ENCODE measurements at places on chromosomes 6 and 20.

DNA sequence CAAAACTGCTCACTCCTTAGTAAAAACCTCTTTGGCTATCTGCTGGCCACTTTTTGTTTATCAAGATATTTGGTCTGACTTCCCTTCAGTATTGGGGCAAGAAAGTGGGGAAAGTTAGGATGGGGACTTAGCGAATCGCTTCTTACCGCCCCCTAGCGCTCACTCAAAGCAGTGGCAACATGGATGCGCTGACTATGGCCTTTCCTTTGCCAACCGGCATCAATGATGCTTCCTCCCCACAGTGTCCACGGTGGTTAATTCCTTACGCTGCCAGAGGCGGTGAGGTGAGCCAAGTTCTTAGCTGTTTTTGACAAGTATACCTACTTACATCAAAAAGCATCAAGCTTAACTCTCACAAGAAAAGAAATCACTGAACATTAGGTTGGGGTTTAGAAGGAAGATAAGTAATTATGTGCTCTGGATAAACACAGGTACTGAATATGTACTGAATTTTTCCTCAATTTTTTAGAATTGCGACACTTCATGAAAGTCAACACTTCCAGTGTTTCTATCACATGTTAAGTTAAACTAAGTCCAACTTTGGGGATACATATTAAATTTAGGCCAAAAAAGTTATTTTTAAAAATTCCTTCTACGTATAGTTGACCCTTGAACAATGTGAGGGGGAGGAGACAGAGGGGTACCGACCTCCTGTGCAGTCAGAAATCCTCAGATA lies 86.7 kb downstream of the GMDS start:
- DNase-seq: no peak

- no peak for DNase-seq
Observed at GRCh38 chr6:163775313-163775712, 360.8 kb downstream of the QKI start.

GRCh38 chr6:143973097-143973966 lies 34.7 kb downstream of the PLAGL1 start:
- DNase-seq: no peak

GRCh38 chr6:113141901-113142300 lies 715.2 kb upstream of the MARCKS start:
- no peak for DNase-seq

- no peak for DNase-seq
Observed at GRCh38 chr6:143123081-143123480, 62.4 kb downstream of the AIG1 start.

DNA sequence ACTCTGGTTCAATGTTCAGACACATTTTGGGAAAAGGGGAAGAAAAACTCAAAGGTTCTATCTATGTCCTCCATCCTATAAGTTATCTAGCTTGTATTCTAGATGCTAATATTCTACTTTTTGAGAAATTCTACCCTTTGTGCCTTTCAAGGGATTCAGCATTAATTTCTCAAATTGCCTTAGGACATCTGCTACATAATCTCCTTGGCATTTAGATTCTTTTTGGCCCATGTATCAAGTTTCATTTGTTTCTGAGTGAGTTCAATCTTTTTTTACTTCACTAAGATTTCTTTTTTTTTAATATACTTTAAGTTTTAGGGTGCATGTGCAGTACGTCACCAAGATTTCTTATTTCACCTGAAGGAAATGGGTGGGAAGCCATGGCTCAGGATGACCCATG lies 232.7 kb upstream of the TENT5A start:
- no peak for DNase-seq

DNA sequence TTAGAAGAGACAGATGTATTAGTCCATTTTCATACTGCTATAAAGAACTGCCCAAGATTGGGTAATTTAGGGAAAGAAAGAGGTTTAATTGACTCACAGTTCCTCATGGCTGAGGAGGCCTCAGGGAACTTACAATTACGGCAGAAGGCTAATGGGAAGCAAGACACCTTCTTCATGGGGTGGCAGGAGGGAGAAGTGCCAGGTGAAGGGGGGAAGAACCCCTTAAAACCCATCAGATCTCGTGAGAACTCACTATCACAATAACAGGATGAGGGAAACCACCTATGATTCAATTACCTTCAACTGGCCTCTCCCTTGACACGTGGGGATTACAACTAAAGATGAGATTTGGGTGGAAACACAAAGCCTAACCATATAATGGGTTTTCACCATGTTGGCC lies 28.9 kb upstream of the PNRC1 start:
- DNase-seq: no peak

- no peak for DNase-seq
Observed at GRCh38 chr20:29427201-29428060, 1830.0 kb upstream of the DEFB115 start.

- DNase-seq: no peak
Observed at GRCh38 chr20:58753267-58753921, 60.8 kb downstream of the NPEPL1 start.

DNA sequence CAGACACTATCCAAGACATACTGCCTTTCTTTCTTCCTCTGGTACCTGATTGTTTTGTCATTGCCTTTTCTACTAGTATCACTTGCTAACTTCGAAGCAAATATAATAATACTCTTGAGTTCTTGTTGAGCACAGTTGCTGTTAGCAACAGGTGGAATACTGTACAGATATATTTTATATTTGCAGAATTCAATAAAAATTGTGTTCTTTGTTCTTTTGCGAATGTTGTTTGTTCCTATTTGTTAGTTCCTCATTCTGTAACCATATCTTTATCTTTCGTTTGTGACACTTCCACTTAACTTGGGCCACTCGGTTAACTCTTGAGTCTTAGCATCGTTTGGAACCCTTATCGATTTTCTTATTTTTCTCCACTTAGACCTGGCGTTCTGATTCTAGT lies 868 bp downstream of the CYB5R4 start:
- DNase-seq: no peak

GRCh38 chr6:474453-475185 lies 83.1 kb downstream of the IRF4 start:
- no peak for DNase-seq

- DNase-seq: no peak
Observed at GRCh38 chr6:162187168-162187935, 540.2 kb downstream of the PRKN start.

GRCh38 chr20:44728801-44729443 lies 13.8 kb downstream of the CCN5 start:
- peak; percentile 76 for DNase-seq

- DNase-seq: no peak
Observed at GRCh38 chr6:52126231-52126630, 38.8 kb upstream of the PKHD1 start.

DNA sequence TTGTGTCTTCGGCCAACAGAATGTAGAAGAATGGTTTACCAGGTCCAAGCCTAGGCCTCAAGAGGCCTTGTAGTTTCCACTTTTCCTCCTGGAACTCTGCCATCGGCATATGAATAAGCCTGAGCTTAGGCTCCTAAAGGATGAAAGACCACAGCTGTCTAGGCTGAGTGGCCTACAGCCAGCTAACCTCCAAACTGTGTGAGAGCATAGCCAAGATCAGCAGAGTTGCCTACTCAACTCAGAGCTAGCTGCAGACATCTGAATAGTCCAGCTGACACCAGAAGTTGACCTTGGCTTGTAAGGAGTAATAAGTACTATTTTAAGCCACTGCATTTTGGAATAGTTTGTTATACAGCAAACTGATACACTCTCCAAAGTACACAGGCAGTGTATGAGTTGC lies 52.6 kb upstream of the SMIM29 start:
- no peak for DNase-seq

GRCh38 chr20:63750807-63751470 lies 11.4 kb downstream of the SLC2A4RG start:
- no peak for DNase-seq

- no peak for DNase-seq
Observed at GRCh38 chr6:159790956-159791598, 810 bp downstream of the MRPL18 start.

DNA sequence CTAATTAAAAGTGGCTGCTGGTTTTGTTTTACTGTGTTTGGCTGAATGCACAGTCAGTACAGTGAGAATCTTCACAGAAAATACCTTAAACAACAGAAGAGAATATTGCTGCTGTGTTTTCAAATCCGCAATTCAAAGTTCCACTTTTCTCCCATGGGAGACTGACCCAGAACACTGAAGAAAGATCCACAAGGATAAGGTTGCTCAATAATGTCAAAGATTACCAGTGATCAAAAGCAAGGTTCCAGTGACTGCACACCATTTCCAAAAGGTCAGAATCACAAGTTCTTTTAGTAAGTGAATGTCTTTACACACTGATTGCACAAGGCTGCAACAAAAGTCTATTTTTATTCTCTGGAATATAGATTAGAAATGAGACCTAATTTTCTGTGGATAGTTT lies 82.3 kb downstream of the EPHA7 start:
- no peak for DNase-seq

GRCh38 chr20:10761786-10762185 lies 88.0 kb upstream of the JAG1 start:
- no peak for DNase-seq

- no peak for DNase-seq
Observed at GRCh38 chr20:62776692-62777527, 19.4 kb upstream of the MRGBP start.

DNA sequence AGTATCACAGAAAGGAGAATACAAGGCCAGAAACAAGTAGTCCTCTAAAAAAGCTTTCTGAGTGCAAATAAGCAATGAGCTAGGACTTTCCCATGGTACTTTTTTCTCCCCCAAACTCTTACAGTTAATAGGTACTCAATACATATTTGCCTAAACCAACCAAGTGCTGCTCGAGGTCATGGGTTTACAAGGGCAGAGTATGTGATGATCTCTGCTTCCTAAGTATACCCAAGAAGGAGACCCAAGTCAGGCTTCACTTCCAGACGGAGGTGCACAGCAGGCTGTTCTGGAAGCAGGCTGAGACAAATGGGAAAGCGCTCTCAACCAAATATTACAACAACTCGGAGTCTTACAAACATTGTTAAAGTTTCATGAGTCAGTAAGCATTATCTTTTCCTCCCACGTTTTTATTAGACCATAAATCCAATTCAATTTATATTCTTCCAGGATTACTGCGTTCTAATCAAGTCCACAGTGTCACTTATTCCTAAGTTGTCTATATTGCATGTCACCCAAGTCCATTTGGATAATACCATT lies 8.1 kb downstream of the FYN start:
- DNase-seq: no peak

GRCh38 chr6:111494951-111495635 lies 12.1 kb upstream of the REV3L start:
- DNase-seq: no peak

GRCh38 chr6:145621776-145622175 lies 113.5 kb downstream of the EPM2A start:
- DNase-seq: no peak

DNA sequence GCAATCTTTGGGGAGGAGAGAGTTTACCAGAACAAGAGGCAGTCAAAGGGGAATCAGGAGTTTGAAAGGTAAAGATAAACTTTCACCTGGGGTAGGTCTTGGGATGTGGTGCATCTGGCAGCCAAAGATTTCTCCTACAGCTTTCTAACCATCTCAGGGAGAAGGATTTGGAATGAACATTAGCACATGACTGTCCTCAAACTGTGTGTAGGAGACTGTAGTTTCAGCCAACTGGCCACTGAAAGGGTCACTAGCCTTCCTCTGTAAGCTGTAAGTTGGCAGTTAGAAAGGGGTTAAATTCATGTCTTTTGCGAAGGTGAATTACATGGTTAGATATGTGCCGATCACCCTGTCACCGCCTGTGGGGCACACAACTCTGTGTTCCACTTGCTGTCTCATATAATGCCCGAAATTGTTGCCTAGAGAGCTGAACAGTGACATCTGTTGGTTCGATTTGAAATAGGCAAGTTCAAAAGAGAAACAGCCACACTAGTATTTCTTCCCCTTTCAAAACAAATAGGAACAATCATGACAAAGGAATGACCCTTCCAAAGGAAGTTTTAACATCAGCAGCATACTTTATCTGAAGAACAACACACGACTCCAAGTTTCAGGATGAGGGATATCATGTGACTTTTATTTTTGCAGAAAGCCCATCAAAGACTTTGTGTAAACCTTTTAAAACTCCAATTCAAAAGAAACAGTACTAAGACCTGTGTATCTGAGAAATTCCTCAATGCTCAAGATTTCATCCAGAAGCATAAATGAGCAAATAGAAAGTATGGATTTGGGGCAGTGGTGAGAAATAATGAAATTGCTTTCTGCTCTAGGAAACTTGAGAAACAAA lies 1.1 kb upstream of the OPN5 start:
- DNase-seq: peak; percentile 23

DNA sequence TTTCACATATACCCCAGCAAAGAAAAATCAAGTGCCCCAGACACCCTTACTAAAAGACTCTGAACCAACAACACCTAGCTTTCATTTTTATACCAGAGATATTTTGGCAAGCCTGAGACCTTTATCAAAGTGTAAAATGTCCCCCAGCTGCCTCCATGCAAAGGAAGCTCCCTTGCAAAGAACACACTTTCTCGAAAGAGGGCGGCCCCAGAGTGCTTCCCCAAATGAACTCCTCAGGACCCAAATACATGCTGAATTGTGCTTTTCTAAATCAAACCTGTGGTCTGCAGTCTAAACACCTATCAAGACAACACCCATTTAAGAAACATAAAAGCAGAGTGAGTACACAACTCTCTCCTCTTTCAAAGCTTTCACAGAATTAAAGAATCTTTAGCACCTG lies 490 bp downstream of the IPCEF1 start:
- DNase-seq: no peak

DNA sequence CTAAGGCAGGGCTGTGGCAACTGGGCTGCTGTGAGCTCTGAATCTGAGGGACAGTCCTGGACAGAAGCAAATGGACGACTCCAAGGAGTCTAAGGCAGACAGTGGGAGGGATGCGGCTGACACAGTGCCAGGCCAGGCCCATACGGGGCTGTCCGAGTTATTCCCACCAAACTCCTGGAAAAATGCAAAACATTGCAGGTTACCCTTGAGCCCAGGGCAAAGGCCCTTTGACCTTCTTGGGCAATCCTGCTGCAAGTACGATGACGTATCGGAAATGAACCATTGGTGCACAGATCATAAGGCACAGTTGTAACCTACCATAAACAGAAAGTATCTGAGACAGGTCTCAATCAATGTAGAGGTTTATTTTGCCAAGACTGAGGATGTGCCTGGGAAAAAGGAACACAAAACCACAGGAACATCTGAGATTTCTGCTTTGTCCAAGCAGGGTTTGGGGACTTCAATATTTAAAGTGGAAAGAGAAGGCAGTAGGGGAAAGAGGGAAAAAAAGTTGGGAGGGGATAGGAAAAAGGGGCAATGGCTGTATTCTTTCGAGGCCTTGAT lies 118.9 kb downstream of the DACT2 start:
- no peak for DNase-seq

DNA sequence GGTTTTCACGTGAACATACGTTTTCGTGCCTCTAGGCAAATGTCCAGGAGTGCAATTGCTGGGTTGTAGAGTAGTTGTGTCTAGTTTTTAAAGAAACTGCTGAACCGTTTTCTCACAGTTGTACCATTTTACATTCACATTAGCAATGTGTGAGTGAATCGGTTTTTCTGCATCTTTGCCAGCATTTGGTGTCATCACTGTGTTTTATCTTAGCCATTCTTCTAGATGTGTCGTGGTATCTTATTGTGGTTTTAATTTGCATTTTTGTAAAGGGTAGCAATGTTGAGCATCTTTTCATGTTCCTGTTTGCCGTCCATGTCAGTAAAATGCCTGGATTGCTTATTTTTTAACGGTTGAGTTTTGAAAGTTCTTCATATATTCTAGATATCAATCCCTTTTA lies 10.2 kb downstream of the DOK5 start:
- no peak for DNase-seq
